ENCODE measurements at places on chromosomes 2 and 18. TPM values are rescaled to one million over a fixed set of nuclear protein-coding genes. Genes with fewer than 3 reads are reported as not detected.
A peak's percentile ranks its signal among the peaks of the same experiment; 100 is the strongest.

GRCh38 chr18:9751371-9752031, 43.4 kb downstream of the RAB31 start:
- H3K4me3 ChIP-seq = no peak overlapping the region
- H3K27ac ChIP-seq = no peak overlapping the region
- H3K27me3 ChIP-seq = no peaks in the 10 kb centered on the region
- peaks cover 39% of the 10 kb centered on the region for H3K4me1 ChIP-seq
- peak; percentile 80 for DNase-seq
- no peaks in the 10 kb centered on the region for H3K36me3 ChIP-seq

GRCh38 chr2:160430001-160430344, 63.6 kb downstream of the RBMS1 start:
- H3K27me3 ChIP-seq = no peaks in the 10 kb centered on the region
- no peaks in the 10 kb centered on the region for H3K4me1 ChIP-seq
- H3K27ac ChIP-seq = no peak overlapping the region

GRCh38 chr18:75785834-75786233, 358.3 kb upstream of the SMIM21 start:
- H3K27ac ChIP-seq = no peak overlapping the region
- H3K27me3 ChIP-seq = no peaks in the 10 kb centered on the region
- H3K4me1 ChIP-seq = no peaks in the 10 kb centered on the region
- DNase-seq = no peak
- no peaks in the 10 kb centered on the region for H3K36me3 ChIP-seq

GRCh38 chr2:162057426-162057825, 16.6 kb downstream of the DPP4 start:
- H3K27ac ChIP-seq = no peak overlapping the region
- H3K4me1 ChIP-seq = no peaks in the 10 kb centered on the region
- no peak for DNase-seq
- no peaks in the 10 kb centered on the region for H3K27me3 ChIP-seq

- H3K27me3 ChIP-seq = no peaks in the 10 kb centered on the region
- no peak overlapping the region for H3K27ac ChIP-seq
- H3K36me3 ChIP-seq = no peaks in the 10 kb centered on the region
- H3K4me1 ChIP-seq = no peaks in the 10 kb centered on the region
- no peak overlapping the region for H3K4me3 ChIP-seq
- DNase-seq = peak; percentile 24
Measured at GRCh38 chr18:66560094-66560493, 43.8 kb downstream of the CDH19 start.

GRCh38 chr2:225282858-225283710, 116.4 kb upstream of the NYAP2 start:
- H3K4me3 ChIP-seq = no peak overlapping the region
- H3K4me1 ChIP-seq = no peaks in the 10 kb centered on the region
- peak; percentile 17 for DNase-seq
- H3K27ac ChIP-seq = no peak overlapping the region

DNA sequence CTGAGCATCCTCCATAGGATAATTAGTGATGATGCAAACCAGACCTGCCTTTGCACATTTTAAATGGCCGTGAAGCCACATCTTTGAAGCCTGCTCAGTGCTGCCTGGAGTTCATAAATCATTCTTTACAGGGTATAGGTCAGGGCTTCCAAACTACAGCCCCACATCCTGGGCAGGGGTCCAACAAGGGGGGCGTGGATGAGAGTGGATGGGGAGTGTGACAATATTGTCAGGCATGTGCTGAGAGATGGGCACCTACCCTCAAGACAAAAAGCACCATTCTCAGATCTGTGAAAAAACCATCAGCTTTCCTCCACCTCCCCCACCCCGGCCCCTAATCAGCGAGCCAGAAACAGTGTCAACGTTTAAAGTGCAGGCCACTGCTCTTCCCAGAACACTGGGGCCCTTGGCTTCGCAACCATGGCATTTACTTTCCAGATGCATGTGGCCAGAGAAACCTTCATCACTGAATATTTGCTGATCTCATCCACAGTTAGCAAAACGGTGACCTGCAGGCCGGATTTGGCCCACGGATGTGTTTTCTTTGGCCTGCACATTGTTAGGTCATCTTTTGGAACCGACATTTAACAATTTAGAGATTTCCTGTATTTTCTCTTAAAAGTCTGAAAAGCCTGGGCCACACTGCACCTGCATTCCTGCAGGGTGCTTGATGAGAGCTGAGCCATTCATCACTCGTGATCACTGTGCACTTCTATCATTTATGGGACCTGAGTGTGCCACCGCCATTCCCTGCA, 130.7 kb downstream of the ANKRD44 start:
- peak overlapping the region; percentile 82 for H3K27ac ChIP-seq
- DNase-seq = peak; percentile 66
- no peak overlapping the region for H3K4me3 ChIP-seq
- H3K4me1 ChIP-seq = no peaks in the 10 kb centered on the region

The UGT1A1 gene
- 0.08 TPM for polyA plus RNA-seq

The BOK gene
- 2.9 TPM for polyA plus RNA-seq

The SERPINE2 gene
- polyA plus RNA-seq = 17.0 TPM

The CAVIN2 gene
- polyA plus RNA-seq = 16.8 TPM

The MEP1B gene
- polyA plus RNA-seq = not detected
